ENCODE measurements at places on chromosomes 7 and 10. TPM values are rescaled to one million over a fixed set of nuclear protein-coding genes. Genes with fewer than 3 reads are reported as not detected.

- H3K27ac ChIP-seq, result no peak overlapping the region
- H3K4me3 ChIP-seq, result no peak overlapping the region
- no peaks in the 10 kb centered on the region for H3K4me1 ChIP-seq
- H3K27me3 ChIP-seq, result no peaks in the 10 kb centered on the region
- no peaks in the 10 kb centered on the region for H3K36me3 ChIP-seq
These were observed 128.6 kb downstream of the OAT start for GRCh38 chr10:124289851-124290795.

GRCh38 chr7:128266883-128267594 lies 26.0 kb downstream of the LEP start:
- peaks cover 27% of the 10 kb centered on the region for H3K27me3 ChIP-seq
- H3K4me1 ChIP-seq, result peaks cover 2% of the 10 kb centered on the region

DNA sequence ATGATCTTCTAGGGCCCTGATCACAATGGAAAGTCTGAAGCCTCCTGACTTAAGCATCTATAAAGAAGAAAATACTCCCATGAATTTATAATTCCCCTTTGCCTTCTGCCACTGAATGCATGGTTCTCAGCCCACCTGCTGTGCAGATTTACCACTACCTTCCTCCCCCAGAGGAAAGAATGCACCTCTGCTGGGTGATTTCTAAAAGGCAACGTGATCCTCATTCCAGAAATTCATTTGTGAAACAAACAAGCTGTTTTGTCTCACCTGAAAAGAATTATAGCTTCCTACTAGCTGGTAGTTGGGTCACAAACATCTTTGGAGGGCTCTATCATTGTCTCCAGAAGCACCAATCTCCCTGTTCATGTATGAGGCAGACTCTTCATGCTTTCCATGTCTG lies 320.2 kb downstream of the CDC14C start:
- DNase-seq, result no peak
- H3K36me3 ChIP-seq, result no peaks in the 10 kb centered on the region
- H3K27me3 ChIP-seq, result no peaks in the 10 kb centered on the region
- H3K27ac ChIP-seq, result no peak overlapping the region
- H3K4me1 ChIP-seq, result no peaks in the 10 kb centered on the region

- no peaks in the 10 kb centered on the region for H3K4me1 ChIP-seq
- no peaks in the 10 kb centered on the region for H3K36me3 ChIP-seq
- peaks cover 23% of the 10 kb centered on the region for H3K27me3 ChIP-seq
- no peak for DNase-seq
- no peak overlapping the region for H3K27ac ChIP-seq
These were observed 56.9 kb upstream of the WNT16 start for GRCh38 chr7:121271916-121272315.

DNA sequence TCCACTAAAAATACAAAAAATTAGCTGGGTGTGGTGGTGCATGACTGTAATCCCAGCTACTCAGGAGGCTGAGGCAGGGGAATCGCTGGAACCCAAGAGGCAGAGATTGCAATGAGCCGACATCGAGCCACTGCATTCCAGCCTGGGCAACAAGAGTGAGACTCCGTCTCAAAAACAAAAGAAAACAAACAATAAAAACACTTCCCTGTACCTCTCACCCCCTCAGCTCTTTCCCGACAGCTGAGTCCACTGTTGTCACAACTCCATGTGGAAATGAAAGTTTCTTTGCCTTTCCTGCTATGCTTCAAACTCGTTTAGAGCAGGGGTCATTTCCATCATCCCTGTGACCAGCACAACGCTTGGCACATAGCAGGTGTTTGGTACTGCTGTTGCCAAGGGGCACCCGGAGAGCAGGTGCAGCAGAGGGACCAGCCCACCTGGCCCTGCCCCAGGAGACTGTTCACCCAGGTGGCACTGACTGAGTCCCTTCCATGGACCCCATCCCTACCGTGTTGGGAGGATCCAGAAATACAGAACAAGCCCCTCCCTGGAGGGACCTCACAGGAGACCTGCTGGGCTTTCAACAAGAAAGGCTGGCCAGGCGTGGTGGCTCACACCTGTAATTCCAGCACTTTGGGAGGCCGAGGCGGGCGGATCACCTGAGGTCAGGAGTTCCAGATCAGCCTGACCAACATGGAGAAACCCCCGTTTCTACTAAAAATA lies 4.9 kb downstream of the TMEM130 start:
- no peaks in the 10 kb centered on the region for H3K4me1 ChIP-seq
- DNase-seq, result no peak
- peaks cover 11% of the 10 kb centered on the region for H3K27me3 ChIP-seq
- no peaks in the 10 kb centered on the region for H3K36me3 ChIP-seq
- H3K4me3 ChIP-seq, result no peak overlapping the region

The ZNF503 gene
- total RNA-seq, result 0.21 TPM

The PIK3AP1 gene
- 1.6 TPM for total RNA-seq

Data from activated naive CD4-positive, alpha-beta T cell treated with anti-CD3 and anti-CD28 coated beads for 36 hours (primary cell).